Stimulated activated CD8-positive, alpha-beta memory T cell treated with anti-CD3 and anti-CD28 coated beads, Interleukin-15, amount 100 ng/mL, for 1 hour (primary cell): ENCODE measurements at places on chromosomes 4 and X.

DNA sequence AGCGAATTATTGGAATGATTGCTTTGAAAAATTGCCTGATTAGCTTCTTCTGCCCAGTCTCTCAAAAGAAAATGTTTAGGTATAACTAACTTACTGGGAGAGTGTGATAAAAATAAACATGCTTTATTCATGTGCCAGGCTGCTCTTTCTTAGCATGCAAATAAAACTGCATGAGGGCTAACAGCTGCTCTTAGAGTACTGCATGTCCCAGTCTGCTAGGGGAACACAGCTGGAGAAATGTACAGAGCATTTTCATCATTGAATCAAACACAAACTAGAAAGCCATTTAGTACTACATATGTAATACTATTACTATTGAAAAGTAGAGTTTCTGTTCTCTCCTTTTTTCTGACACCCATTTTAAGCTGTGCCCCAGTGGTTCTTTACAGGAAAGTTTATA, 726.0 kb downstream of the GRID2 start:
- no peak for DNase-seq

DNA sequence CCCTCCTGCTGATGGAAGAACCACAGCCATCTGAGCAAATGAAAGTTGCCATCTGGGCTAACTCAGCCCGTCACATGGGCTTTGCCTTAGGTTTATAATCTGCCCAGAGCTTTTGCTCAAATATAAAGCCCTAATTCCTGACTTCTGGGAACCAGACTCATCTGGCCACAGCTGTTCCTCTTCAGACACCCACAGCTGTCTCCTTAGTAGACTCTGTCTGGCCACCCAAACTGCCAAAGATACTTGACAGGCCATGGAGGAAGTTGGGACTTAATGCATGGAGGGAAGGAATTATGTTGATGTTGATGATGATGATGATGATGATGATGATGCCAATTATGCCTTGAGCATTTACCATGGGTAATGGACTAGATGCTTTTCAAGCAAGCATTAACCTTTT, 8.0 kb downstream of the LGI2 start:
- DNase-seq, result no peak

DNA sequence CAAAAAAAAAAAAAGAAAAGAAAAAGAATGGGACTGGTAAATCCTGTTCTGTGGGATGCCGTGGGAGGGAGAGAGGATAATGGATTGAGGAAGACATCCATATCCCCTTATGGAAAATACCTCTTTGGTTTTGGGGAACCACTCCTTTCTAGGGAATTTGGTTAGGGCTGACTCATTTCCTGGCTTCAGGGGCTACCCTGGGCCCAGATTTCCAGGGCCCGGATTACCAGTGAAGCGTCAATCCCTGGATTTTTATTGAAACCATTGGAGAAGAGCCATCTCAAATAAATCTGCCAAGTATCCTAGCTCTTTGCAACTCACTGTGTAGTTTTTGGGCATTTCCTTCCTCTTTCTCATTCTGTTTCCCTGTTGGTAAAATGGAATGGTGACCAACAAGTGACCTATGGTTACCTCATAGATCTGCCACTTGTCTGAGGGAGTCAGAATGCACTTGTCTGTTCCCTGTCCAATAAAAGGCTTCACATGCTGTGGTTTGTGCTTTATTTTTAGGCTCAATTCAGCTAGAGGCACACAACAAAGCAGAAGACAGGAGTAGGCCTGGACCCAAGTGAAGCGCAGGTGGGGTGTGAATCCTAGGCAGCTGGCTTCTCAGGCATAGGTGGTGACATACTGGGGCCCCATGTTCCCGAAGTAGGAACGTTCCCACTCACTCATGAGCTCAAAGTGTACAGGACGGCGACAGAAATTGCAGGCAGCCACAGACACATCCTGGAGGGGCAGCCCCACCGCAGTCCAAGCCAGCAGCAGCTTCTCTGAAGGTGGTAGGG, 8.6 kb downstream of the APEX2 start:
- no peak for DNase-seq

- no peak for DNase-seq
Measured at GRCh38 chr4:86089781-86090323, 270.0 kb downstream of the MAPK10 start.

GRCh38 chr4:109511414-109511813, 48.6 kb upstream of the MCUB start:
- no peak for DNase-seq

GRCh38 chr4:27429364-27429871, 568.8 kb downstream of the STIM2 start:
- DNase-seq, result no peak

DNA sequence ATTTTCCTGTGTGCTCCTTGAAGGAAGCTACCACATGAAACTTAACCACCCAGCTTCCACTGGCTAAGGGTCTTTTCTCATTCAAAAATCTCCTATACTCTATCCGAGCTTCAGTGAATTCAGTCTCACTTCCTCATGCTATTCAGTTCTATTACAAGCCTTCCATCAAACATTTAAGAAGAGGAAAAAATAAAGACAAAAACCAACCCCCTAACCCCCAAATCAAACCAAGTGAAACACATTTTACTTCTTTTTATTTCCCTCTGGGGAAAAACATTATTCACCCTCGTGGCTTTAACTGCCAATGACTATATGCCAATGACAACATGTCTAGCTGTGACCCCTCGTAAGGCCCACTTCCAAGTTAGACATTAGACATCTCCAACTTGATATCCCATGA, 16.2 kb upstream of the WDR19 start:
- no peak for DNase-seq

GRCh38 chr4:71287305-71287704, 51.5 kb upstream of the SLC4A4 start:
- no peak for DNase-seq

GRCh38 chr4:46945062-46945461, 36.0 kb upstream of the COX7B2 start:
- DNase-seq, result no peak

GRCh38 chrX:130086447-130087206, 23.7 kb downstream of the ELF4 start:
- peak; percentile 30 for DNase-seq

DNA sequence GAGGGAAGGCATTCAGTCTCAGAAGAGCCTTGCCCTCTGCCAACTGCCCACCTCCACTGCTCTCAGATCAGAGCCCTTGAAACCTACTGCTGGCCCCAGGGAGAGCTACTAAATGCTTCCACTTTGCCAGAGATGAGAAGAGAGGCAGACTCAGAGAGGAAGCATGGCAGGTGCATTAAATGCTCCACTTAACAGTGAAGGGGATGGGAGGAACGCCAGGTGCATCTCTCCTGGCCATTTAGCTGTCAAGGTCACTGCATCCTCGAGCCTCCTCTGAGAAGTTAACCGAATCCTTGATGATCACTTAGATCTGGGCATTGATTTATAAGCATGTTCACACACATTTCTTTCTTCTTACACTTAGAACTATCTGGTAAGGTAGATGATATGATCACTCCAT, 15.0 kb downstream of the TRPC5 start:
- DNase-seq, result no peak

DNA sequence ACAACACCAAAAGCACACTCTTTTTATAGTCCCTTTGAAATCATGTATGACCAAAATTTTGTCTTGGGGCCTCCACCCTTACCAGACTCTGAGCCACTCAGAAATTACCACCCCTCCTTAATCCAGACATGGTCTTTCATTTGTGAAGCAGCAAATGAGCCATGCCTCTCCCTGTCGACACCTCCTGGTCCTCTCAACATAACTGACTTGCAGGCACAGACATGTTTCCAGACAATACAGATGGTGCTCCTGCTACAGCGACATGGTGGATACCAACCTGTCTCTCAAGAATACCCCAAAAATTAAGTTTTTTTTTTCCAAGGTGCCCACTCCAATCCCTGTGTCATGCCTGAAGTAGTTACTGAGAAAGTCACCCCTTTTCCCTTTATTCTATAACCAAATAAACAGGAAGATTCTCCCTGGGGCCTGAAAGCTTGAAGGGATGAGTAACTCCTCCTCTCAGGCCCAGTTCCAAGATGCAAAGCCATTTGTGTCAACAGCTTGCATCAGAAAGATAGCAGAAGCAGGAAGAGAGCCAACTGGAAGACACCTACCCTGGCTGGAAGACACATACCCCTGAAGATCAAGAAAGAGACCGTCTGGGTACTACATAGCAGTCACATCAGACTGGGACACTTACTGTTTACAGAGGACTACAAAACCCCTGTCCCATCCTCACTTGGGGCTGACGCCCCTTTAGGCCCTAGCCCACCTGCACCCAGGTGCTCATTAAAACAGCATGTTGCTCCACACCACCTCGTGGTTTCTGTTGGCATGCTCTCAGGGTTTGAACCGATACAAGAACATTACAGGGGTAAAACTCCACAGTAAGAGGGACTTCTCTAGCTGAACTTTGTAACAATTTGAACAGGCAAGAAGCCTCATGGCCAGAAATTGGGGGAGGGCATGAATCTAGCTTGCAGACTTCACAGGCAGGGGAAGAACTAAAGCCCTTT, 5.5 kb upstream of the UGT2B17 start:
- DNase-seq, result no peak

DNA sequence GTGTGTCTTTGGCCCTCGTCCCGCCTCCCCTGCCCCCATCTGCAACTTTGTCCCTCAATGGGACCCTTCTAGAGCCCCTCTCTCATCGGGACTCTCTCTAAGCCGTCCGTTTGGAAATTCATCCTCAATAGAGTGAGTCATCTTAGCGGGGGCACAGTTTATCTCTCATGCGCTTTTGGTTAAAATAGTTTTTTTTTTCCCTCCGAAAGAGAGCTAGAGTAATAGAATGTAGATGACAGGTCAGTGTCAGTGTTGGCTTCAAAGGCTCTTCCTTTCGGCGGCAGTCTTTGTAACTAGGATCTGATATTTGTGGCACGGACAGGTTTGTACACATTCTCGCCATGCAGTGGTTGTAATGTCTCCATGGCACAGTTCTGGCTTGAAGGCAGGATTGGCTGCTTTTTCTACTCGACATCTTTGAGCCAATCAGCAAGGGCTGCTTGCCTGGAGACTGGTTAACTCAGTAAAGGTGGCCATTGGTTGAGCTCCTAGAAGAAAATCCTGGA, 989 bp downstream of the N4BP2 start:
- DNase-seq, result peak; percentile 17

DNA sequence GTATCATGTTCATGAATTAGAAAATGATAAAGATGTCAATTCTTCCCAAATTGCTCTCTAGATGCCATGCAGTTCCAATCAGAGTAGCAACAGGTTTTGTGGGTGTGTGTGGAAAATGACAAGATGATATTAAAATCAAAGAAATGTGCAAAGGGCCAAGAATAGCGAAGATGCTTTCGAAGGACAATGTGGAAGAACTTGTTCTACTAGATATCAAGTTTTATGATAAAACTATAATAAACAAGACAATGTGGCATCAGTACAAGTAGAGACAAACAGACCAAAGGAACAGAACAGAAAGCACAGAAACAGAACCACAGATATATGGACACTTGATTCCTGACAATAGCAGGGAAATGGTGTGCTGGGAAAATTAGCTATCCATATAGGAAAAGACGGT, 9.0 kb downstream of the TAB3 start:
- DNase-seq, result no peak

DNA sequence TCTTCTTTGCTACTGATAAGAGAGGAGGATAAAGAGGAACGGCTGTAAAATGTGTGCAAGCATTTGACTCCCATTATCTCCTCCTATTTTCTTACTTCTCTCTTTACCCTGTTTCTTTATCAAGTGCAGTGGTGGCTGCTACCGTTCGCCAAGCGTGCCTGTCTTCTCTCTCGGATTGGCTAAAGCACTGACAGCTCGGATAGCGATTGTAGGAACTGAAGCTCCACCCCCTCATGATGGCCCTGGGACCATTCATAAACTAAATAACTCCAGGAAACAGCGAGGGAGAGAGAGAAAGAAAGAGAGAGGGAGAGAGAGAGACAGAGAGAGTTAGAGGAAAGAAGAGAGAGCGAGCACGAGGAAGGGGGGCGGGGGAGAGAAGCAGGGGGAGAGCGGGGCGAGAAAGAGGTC, 305 bp upstream of the MAB21L2 start:
- no peak for DNase-seq

DNA sequence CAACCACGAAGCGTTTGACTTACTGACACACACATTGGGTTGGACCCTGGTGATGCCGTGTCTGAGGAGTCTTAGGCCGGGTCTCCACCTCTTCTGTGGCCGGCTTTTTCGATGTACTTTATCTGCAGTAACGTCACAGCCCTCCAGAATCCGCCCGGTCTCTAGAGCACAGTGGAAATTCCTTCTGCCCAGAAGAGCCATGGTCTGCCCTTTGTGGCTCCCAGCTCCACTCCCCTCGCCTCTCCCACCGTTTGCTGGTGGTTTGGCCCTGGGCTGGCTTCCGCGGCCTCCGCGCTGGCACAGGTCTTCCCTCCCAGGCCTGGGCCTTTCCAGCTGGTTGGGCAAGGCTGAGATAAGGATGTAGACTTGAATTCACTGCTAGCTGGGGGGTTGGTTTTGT, 4.3 kb downstream of the MAEA start:
- DNase-seq, result no peak

DNA sequence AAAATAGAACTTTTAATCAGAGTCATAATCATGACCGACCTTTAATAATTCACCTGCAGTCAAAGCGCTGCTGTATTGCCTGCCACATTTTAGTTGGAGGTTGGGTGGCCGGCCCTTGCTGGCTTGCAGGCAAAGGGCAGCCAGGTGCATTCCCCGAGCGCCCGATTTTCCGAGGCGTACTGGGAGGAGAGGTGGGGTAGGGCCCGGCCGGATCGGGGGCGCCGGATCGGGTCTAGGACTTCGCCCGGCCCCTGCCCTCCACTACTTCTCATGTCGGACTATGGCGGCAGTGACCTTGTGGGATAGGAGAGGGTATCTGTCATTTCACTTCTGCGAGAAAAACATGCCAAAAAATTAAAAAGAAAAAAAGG, 2.5 kb upstream of the RS1 start:
- no peak for DNase-seq

GRCh38 chrX:45830343-45830742, 629.7 kb upstream of the DIPK2B start:
- DNase-seq, result no peak

DNA sequence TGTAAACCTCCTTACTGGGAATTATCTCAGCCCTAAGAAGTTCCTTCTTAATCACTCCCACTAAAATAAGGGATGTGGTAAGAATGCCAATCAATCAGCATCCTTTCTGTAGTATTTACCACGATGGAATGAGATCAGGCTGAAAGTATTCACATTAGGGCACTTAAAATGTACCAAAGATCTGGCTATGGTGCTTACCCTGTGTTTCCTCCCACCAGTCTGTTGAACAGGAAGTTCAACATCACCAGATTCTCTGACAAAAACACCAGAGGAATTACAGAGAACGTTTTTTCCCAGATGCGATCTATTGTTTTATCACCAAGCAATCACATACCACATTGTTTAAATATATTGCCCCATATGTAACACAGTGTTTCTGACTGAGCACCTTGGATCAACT, 2.1 kb upstream of the CLCN3 start:
- no peak for DNase-seq
